ENCODE measurements at places on chromosomes 12 and 14.

- peak; percentile 58 for DNase-seq
Observed at GRCh38 chr12:120358412-120359100, 10.4 kb downstream of the MSI1 start.

- no peak for DNase-seq
Observed at GRCh38 chr12:179885-180284, 34.1 kb downstream of the SLC6A12 start.

- peak; percentile 97 for DNase-seq
Observed at GRCh38 chr12:109020796-109021380, at the start of gene SVOP. Gene SVOP, minus strand, starts transcription at chr12:109021068. Its CDS starts 200 bp downstream, at chr12:109020868.

DNA sequence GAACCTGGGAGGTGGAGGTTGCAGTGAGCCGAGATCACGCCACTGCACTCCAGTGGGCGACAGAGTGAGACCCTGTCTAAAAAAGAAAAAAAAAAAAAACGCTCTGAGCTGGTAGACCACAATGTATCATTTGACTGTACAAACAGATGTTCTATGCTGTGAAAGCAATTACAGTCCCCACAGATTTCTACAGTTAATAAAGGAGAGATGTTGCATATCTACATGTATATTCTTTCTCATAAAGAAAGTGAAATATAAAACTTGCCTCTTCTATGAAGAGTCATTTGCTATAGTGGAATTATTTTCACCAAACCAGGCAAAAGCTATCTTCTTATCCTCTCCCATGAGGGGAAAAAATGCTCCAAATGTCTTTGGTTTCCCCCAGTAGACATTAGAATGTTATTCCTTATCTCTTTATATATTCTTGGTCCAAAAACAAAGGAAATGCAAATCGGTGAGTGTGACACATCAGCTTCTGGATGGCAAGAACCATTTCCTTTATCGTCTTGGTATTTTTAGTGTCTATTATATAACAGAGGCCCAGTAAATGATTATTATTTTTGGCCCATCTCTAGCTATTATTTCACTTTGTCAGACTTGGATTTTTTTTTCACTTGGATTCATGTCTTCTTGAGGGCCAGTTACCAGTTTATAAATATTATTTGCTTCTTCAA lies 230.4 kb downstream of the SSPN start:
- no peak for DNase-seq

GRCh38 chr14:57417228-57417627 lies 26.8 kb downstream of the NAA30 start:
- no peak for DNase-seq

- no peak for DNase-seq
Observed at GRCh38 chr12:132118876-132119275, 25.2 kb downstream of the DDX51 start.

DNA sequence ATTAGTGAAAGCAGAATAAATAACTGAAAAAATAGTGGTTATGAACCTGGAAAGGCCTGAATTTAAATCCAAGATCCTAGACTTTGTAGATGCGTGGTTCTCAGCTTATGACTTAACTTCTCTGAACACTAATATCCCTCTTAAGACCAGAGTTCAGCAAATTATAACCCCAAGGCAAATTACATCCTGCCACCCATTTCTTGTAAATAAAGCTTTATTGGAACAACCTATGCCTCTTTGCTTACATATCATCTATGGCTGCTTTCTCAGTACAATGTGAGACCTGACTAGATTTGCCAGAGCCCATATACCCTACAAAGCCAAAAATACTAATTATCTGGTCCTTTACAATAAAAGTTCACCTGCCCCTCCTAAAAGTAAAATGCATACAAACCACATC lies 199.1 kb downstream of the MED13L start:
- no peak for DNase-seq

- DNase-seq = no peak
Observed at GRCh38 chr14:49966971-49967630, 74.2 kb downstream of the ARF6 start.

DNA sequence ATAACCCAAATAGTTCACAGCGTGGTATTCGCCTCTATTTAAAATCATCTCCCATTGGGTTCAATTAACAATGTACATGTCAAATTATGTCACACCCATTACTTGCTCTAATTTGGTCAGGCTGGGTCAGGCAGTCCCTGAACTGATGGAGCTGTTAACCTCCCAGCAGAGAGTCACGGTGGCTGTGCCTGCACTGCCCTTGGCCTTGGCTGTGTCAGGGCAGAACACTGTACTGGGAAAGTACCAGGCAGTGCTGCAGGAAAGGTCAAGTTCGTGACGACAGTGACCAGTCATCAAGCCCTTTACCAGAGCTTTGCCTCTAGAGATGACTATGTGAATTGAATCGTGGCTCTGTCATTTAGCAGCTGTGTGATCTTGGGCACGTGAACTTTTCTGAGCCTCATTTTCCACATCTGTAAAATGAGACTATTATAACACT lies 100.0 kb downstream of the ARF6 start:
- no peak for DNase-seq

- peak; percentile 7 for DNase-seq
Observed at GRCh38 chr12:104426926-104427546, 29.7 kb upstream of the CHST11 start.

DNA sequence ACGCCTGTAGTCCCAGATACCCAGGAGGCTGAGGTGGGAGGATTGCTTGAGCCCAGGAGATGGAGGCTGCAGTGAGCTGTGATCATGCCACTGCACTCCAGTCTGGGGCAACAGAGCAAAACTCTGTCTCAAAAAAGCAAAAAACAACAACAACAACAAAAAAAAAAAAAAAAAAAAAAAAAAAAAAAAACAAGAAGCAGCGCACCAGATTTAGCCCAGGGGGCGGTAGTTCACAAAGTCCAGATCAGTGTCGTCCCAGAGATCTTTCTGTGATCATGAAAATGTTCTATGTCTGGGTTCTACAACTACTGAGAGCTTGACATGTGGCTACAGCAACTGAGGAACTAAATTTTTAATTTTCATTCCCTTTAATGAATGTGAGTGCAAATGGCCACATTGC lies 27.4 kb downstream of the OAS2 start:
- peak; percentile 39 for DNase-seq

DNA sequence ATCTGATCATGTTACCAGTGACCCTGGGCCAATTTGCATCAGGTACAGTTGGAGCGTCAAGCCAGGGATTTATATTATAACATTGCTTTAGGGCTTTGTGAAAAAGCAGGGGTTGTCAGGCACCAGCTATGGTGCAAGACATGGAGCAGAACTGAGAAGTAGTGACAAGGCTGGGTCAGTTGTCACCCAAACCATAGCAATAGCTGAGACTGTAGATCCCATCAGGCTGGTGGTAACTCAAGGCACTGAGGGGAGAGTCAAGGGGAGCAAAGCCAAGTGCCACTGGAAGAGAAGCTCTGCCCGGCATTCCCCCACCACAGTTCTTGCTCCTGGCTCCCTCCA lies 16.9 kb downstream of the BCL2L14 start:
- no peak for DNase-seq

DNA sequence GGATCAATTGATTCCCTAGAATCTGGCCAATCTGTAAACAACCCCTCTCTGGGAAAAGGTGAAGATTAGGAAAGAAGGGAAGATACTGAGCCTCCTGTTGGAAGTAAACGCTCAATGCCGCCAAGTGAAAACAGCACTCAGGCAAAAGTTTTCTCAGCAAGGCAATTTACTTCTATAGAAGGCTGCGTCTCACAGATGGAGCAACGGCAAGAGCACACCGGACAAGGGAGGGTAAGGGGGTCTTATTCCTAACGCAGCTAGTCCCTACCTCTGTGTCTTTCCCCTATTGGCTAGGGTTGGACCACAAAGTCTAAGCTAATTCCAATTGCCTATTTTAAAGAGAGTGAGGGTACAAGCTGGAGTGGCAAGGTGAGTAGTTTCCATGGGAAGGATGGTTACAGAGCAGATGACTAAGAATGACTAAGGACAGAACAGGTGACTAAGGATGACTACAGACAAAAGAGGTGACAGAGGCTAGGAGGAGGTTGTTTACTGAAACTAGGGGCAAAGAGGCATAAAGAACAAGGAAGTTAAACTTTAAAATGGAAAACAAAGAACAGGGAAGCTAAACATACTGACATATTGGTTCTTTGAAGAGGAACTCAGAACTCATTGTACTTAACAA lies 5.6 kb upstream of the TTC9 start:
- no peak for DNase-seq

- no peak for DNase-seq
Observed at GRCh38 chr14:55756557-55756956, 176.6 kb downstream of the KTN1 start.

- no peak for DNase-seq
Observed at GRCh38 chr14:81557146-81557545, 23.5 kb upstream of the SEL1L start.

DNA sequence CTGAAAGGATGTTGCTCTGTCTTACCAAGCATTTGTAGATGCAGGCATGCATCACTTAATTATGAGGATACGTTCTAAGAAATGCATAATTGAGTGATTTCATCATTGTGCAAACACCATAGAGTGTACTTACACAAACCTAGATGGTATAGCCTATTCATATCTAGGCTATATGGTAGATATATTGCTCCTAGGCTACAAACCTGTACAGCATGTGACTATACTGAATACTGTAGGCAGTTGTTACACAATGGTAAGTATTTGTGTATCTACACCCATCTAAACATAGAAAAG lies 75.9 kb downstream of the IFT81 start:
- no peak for DNase-seq

DNA sequence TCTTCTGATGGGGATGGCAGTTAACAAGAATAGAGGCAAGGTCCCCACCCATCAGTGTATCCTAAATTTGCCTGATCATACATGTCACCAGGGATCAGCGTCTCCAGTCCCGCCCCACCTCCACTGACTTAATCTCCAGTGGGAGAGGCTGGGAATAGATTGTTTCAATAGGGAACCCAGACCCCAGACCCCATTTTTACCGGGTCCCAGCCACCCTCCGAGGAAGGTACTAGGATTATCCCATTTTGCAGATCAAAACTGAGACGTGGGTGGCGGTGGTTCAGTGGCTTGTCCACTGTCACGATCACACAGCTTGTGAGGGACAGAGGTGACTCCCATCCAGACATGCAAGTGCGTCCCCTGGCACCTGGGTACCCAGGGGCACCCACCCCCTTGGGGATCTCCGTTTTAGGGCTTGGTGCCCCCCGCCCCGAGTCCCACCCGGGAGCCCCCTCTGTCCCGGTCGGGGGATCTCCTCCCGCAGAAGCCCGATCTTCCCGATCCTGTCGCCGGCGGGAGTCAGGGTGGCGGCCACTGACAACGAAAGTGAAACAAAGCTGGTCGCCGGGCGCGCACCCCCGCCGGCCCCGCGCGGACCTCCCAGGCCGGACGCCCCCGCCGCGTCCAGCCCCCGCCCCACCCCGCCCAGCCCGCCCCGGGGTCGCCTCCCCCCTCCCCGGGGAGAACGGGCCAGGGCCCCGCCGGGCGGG lies 523 bp downstream of the WSB2 start:
- DNase-seq = peak; percentile 59

GRCh38 chr12:122304924-122305323 lies 38.6 kb upstream of the VPS33A start:
- no peak for DNase-seq

GRCh38 chr12:111451649-111452129 lies 46.0 kb downstream of the SH2B3 start:
- peak; percentile 52 for DNase-seq

DNA sequence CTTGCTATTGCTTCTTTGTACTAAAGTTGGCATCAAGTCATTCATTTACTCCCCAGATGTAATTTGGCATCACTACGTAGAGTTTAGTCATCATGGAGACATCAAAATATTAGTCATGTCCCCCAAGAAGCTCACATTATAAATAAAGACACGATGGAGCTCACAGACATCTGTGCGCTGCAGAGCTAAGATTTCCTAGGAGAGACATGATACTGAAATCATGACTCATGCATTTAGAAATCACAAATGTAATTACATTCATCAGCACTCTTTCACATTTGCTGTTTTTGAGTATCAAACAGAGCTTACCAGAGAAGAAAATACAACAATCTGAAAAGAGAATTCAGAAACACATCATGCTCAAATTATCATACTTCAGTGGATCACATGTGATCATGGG lies 169.8 kb downstream of the LRIG3 start:
- DNase-seq = no peak

DNA sequence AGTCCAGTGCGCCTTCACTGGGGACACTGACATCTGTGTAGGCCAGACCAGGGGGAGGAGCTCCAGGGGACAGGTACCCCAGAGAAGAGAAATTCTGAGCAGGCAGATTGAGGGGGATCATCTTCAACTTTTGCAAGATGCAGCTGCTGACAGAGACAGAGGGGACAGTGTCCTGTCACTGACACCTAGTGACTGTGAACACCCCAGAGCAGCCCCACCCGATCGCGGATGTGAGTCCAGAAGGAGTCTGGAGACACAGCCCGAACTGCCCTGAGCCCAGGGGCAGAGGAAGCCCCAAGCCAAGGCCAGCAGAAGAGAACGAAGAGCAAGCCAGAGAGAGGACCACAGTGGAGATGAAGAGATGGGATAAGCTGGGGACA lies 21.7 kb upstream of the LRTM2 start:
- no peak for DNase-seq

- peak; percentile 60 for DNase-seq
Observed at GRCh38 chr14:39034481-39035296, 68.3 kb downstream of the SEC23A start.

GRCh38 chr12:116421785-116422538 lies 137.2 kb upstream of the MAP1LC3B2 start:
- no peak for DNase-seq

- peak; percentile 4 for DNase-seq
Observed at GRCh38 chr14:20485900-20486299, 16.7 kb downstream of the PNP start.

DNA sequence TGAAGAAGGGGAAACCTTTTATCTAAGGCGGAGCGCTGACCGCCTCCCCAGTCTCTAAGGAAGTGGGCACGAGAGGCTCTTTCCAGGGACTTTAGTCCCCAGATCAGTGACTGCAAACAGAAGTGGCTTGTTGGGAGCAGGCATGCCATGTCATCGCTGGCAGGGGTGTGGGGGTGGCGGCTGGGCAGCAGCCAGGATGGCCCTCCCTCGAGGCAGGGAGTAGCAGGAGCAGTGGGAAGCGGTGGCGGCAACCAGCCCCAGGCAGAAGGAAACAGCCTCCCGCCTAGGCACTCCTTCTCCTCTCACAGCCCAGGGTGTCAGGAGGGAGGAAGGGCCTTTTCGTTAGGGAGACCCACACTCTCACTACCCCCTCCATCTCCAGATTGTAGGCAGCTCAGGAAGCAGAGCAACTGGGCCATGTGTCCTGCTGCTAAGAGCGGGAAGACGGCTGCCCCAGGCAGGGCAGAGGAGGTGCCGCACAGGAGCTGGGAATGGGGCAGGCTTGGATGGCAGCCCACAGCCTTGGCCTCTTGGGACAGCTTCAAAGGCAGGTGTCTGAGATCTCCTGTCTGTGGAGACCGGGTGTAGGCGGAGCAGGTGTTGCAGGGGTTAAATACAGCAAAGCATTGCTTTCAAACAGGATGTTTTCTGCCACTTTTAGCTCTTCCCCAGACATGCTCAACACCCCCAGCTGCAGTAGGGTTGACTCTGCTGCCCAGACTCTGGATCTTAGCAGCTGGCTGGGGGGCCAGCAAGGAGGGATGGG lies 21.8 kb downstream of the VDR start:
- no peak for DNase-seq

GRCh38 chr12:95195122-95195521 lies 22.1 kb downstream of the FGD6 start:
- no peak for DNase-seq

- no peak for DNase-seq
Observed at GRCh38 chr14:68536018-68536410, 256.9 kb downstream of the ZFP36L1 start.

- peak; percentile 36 for DNase-seq
Observed at GRCh38 chr14:32940066-32940651, 1.5 kb downstream of the NPAS3 start.
